CD4-positive, alpha-beta T cell (primary cell): ENCODE measurements at places on chromosomes 7 and 10.

GRCh38 chr10:100186253-100187212 is 704 bp upstream of the ERLIN1 start:
- DNase-seq = no peak

GRCh38 chr10:71753091-71753959 is 20.0 kb downstream of the VSIR start:
- DNase-seq = no peak

DNA sequence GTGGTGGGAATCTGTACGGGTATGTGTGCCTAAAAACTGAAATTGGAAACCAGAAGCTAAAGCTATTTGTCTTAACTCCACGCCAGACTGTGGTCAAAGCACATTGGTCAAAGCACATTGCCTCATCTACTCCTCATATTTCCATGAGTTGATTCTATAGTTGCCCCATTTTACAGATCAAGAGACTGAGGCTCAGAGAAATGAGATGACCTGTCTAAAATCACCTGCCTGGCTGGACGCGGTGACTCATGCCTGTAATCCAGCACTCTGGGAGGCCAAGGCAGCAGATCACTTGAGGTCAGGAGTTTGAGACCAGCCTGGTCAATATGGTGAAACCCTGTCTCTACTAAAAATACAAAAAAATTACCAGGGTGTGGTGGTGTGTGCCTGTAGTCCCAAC is 21.7 kb upstream of the MNX1 start:
- no peak for DNase-seq

GRCh38 chr10:126701526-126701925 is 31.0 kb upstream of the C10orf90 start:
- no peak for DNase-seq

DNA sequence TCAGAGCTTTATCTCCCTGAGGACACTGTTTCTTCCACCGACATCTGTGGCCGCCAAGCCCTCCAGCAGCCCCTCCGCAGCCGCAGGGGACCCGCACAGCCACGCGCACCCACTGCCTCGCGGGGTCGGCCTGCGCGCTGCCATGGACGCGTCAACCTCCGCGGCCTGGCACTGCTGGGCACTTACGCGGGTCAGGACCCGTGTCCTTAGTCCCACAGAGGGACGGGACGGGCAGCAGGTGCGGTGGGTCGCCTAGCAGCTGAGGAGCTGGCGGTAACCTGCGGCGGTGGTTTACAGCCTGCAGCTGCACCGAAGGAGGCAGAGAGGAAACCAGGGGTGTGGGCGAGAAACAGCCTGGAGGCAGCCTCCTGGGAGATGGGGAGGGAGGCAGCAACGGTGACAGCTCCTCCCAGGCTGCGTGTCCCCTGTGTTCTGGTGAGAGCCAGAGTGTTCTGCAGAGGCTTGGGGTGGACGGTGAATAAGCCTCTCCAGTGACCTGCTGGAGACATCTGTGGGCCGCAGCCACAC is 61.3 kb downstream of the SEC61G start:
- DNase-seq = no peak

DNA sequence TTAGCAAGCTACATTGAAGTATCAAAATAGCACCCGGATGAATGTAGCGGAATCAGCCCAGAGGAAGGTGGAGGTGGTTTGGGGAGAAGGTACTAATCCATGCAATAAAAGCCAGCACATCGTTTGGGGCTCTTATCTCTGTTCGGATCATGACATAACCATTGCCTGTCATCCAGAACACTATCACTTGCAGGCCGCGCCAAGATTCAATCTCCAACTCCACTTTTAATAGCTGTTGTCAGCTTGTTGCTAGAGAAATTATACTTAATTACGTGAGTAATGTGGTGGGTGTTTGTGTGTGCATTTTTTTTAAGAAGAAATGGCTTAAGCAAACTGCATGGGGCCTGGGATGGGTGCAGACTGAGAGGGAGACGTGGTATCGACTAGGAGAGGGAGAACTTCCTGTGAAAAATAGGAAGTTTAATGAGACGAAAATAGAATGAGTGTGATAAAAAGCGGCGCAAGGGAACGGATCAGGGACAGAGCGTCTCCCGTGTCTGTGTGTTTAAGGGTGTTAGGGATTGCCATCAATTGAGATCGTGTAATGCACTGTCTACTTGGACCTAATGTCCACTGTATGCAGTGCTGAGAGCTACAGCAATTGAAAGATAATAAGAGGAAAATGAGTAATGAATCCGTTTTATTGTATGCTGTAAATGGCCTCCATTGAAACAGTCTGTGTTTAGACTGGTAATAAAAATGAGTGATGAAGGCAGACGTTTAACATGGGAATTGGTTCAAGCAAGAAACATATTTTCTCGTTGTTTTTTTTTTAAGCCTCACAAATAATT is 27.6 kb upstream of the SFMBT2 start:
- DNase-seq = no peak

GRCh38 chr10:77756319-77757232 is 119.0 kb upstream of the KCNMA1 start:
- no peak for DNase-seq

- no peak for DNase-seq
Observed at GRCh38 chr10:71774916-71775702, 1.8 kb upstream of the VSIR start.

GRCh38 chr10:119659951-119660350 is 8.8 kb downstream of the BAG3 start:
- DNase-seq = no peak

- DNase-seq = no peak
Observed at GRCh38 chr10:29730969-29731368, 96.2 kb upstream of the SVIL start.

DNA sequence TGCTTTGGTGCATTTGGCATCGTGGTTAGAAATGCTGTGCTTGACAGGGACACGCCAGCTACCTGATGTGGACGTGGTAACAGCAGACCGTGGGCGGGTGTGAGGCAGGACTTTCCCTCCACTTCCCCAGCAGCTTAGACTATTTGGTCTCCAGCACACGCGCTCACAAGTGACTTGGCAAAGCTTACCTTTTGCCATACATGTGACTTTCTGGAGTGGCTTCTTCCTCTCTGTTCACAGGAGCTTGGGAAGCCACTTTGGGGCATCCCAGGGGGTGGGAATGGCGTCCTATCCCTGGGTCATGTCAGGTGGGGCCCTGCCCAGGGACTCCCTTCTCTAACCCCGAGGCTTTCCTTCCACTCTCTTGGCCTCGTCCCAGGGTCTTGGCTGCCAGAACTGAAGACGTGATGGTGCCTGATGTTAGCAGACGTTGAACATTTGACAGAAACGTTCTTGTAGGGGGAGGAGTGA is 228.7 kb upstream of the KLF6 start:
- no peak for DNase-seq

GRCh38 chr7:3937605-3938004 is 636.6 kb downstream of the SDK1 start:
- no peak for DNase-seq

DNA sequence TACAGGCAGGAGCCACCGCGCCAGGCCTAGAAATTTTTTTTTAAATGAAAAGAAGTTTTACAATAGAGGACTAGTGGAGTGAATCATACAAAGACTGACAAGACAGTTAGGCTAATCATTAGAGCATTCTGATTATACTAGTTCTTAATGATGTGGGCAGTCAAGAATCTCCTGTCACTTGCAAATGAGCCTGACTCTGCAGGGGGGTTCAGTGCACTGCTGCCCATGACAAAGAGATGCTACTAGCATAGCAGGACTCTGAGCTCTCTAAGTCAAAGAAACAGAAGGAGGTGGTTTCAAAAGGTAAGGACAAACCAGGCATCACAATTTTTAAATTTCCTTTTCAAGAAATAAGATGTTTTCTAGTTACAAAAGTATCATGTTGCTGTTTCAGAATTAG is 59.0 kb downstream of the CCDC6 start:
- no peak for DNase-seq

DNA sequence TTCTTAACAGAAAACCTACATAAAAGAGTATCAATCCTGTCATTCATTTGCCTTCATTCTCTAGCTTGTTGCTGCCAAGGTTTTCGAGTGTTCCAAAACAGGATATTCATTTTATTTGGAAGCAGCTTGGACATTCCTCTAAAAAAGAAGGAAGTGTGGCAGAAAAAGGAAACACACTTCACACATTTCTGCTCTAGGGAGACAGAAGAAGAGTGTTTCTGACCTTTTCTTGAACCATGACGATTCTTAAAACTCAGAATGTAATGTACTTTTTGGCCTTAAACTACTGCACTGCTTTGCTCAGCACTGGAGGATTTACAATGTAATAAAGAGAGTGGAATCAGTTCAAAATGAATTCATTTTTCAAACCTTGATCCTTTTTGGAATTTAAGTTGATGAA is 81.3 kb downstream of the SEMA3A start:
- no peak for DNase-seq

- DNase-seq = no peak
Observed at GRCh38 chr10:131766096-131766495, 134.7 kb upstream of the PPP2R2D start.

- no peak for DNase-seq
Observed at GRCh38 chr7:13980474-13980873, 9.0 kb downstream of the ETV1 start.

DNA sequence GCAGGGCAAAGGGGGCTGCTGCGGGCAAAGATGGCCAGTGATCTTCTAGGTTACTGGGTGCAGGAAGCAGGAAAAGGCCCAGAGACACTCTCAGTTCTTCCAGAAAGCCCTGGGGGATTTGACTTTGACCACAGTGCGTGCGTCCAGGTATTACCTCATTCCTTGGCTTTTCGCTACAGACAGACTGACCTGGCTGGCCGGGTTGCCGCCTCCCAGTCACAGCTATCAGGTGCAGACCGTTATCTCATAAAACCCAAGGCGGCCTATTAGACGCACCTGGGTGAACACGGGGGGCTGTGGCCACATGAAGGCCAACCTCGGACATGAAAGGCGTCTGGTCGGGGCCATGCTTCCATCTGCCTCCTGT is 80.3 kb downstream of the FOXL3 start:
- no peak for DNase-seq

DNA sequence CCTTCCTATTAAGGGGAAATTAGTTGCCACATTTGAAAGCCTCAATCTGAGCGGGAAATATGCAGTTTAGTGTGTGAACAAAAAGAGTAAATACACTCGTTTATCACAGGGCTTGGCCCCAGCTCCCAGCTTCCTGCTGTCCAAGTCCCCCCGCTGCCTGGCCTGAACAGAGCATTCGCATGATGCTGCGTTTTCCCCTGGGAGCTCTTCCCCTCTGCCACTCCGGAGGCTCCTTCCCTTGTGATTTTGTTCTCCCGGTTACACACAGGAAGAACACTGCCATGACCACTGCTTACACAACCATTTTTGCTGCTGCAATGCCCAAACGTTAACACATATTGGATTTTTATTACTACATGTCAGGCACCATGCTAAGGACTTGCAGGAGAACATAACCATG is 120.7 kb upstream of the ADARB2 start:
- DNase-seq = no peak

DNA sequence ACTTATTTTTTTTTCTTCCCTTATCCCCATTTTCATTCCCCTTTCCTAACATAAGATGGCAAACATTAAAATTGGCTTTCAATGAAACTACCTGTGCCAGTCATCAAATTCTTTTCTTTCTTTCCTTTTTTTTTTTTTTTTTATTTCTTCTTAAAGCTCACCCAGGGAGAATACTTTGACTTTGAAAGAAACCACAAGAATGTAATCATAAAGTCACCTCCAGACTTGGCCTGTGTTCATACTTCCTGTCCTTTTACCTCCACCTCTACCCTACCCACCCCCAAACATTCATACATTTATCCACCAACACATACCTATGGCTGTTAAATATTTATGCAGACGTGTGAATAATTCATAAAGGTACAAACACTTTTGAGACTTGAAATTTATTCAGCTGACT is 254.6 kb downstream of the SLC25A13 start:
- DNase-seq = no peak

DNA sequence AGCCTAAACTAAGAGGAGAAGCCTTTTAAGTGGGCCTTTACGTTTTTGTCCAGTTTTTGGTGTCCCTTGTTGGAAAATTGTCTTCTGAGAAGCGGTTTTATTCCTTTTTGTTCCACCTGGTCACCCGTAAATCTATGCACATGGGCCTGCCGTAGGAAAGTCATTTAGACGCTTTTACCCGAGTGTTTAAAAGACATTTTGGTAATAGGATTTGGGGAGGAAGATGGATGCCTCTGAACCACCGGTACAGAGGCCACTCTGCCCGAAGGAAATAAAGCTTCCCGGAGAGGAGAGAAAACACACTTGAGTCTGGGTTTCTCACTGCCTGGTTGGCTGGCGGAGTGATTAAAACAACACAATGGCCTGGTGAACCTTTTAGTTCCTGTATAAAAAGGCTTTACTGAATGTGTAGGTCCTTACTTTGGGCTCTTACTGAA is 760 bp downstream of the THNSL1 start:
- no peak for DNase-seq

DNA sequence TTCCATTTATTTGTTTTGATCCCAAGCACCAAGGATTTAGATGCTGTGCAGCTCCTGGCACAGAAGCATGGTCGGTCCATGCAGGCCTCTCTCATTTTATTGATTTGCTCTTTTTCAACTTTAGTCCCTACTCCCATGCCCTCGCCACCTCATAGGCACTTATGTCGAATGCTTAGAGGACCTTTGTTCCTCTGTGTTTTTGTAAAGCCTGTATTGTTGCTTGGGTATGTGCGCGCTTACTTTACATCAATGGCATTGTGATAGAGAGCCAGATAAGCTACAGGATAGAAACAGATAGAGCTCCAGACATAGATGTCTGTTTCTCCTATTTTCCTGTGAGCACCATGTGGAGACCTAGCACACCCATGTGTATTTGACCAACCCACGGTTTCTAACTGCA is 225.0 kb downstream of the PAXIP1 start:
- DNase-seq = no peak

- DNase-seq = no peak
Observed at GRCh38 chr7:12032146-12032545, 178.9 kb upstream of the TMEM106B start.

DNA sequence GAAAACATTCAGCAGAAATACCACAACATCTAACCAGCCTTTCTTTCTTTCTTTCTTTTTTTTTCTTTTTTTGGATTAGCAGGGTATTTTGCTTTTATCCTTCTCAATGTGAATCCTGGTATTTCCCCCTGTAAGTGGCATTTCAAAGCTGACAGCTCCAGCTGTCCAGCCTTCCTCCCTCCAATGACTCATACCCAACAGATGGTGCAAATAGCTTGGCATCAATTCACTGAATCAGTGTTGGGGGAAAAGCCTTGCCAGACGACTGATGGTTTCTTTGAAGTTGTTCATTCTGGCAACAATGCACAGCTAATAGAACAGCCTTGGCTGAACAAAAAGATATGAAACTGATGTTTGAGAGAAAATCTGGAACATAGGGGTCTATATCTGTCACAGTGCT is 316.8 kb upstream of the STEAP1 start:
- DNase-seq = no peak

- DNase-seq = no peak
Observed at GRCh38 chr7:140084142-140084655, 21.4 kb upstream of the PARP12 start.
